H9 (cell line): ENCODE measurements at places on chromosomes 12 and 14.
A peak's percentile ranks its signal among the peaks of the same experiment; 100 is the strongest.

GRCh38 chr14:59428581-59429012, 36.6 kb downstream of the GPR135 start:
- no peak for DNase-seq

DNA sequence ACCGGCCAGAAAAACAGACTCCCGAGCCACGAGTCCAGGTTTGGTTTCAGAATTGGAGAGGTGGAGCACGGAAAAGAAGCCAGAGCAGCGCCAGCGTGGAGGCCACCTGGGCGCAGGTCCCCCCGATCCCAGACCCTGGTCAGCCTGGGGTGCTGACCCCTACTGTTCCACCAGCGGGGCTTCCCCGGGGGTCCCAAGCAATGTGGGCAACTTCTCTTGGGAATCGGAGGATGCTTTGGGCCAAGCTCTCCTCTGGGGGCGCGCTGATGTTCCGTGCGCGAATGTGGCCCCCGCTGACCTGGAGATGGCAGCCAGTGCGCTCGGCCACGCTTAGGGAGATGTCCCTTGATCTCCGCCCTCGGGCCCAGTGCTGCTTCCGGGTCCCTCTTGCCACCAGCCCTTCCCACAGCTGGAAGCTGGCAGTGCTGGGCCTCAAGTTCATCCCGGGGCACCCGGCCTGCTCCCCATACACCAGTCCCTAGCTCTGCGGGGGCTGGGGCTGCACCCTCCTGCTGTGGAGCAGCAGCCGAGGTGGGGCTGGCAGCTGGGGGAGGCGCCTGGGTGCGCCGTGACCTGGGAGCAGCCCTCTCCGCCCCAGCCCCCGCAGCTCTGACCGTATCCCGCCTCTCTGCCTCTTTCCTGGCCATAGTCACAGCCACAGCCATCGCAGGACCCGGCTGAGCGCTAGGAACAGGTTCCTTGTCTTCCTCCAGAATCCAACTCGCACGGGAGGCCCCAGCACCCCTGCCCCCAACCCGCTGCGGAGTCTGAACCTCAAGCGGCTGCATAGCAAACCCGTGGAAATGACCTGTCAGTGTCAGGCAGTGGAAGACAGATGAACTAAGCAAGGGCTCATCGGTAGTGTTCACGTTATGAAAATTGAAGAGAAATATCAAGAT, 91.2 kb downstream of the RCOR1 start:
- DNase-seq: peak; percentile 34

- DNase-seq: peak; percentile 55
Observed at GRCh38 chr14:50670196-50670865, 2.2 kb upstream of the SAV1 start.

GRCh38 chr14:102622262-102622885, 29.9 kb downstream of the RCOR1 start:
- no peak for DNase-seq

DNA sequence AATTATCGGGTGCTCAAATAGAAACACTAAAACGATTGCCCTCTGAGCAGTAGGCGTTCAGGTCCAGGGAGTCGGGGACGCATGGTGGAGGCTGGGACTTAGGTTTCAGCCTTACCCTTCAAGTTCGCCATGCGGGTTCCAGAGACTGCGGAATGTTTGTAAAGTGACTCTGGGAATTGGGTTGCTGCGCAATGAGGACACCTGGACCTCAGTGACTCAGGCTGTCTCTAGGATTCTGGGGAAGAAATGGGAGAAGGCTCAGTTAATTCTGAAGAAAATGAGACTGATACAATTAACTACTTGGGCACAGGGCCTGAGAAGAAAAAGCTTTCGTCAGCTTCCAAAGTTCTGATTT, 1.1 kb downstream of the LGALS3 start:
- DNase-seq: peak; percentile 59

DNA sequence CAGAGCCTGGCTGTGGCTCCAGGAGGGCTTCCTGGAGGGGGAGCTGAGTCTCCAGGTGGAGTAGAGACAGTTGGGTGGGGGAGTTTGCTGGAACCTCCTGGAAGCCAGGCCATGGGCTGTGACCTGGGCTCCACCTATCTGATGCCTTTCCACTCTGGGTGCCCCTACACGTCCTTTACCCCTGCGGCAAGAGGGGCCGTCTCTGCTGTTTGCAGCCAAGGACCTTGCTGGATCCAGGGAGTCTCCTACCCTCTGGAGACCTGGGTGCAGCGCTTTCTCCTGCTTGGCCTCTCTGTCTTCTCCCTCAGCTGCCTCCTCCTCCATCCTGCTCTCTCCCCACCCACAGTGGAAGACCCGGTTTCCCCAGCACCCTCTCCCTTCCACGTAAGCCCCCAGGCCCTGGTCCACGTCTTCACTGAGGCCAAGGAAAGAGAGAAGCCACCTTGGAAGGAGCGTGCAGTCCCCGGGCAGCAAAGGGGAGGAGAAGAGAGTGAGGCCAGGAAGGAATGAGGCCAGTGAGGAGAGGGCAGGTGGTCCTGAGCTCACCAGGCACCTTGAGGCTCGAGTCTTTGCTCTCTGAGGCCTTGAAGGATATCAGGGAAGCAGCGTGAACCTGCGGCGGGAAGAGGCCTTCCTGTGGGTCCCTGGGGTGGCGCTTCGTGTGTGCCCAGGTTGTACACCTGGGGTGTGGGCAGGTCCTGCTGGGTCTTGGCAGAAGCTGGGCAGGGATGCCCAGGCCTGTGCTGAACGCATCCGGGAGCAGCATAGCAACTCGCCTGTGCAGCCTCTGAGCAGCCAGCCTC, 294.3 kb upstream of the RTL1 start:
- peak; percentile 23 for DNase-seq

DNA sequence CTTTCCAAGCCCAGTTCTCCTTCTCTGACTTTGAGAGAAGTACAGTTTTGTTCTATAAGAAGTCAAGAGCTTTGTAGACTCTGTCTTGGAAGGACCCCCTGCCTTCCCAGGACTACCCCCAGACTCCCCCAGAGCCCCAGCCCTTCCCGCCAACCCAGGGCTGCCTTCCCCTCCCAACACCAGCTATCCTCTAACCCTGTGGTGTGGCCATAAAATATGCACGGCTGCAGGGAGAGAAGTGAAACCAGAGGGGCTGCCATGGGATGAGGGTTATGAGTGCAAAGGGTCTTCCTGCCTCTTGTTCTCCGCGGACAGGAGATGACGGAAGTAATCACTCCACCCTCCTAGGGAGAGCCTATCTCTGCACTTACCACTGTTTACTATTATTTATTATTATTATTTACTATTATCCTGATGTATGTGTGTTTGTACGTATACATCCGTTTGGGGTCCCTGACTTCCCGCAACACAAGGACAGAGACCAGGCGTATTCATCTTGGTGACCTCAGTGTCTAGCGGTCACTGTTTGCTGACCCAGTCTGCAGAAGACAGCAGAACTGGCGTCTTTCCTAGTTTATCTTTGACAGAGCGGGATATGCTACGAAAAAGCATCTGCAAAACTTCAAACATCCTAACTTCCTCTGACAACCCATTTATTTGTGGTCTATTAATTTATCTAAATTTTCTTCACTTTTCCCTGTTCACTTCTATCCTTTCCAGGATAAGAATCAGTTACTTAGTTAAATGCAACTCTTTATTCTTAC, 3.5 kb upstream of the SCNN1A start:
- DNase-seq: peak; percentile 26

GRCh38 chr12:128606538-128606937, 217.2 kb downstream of the SLC15A4 start:
- no peak for DNase-seq

DNA sequence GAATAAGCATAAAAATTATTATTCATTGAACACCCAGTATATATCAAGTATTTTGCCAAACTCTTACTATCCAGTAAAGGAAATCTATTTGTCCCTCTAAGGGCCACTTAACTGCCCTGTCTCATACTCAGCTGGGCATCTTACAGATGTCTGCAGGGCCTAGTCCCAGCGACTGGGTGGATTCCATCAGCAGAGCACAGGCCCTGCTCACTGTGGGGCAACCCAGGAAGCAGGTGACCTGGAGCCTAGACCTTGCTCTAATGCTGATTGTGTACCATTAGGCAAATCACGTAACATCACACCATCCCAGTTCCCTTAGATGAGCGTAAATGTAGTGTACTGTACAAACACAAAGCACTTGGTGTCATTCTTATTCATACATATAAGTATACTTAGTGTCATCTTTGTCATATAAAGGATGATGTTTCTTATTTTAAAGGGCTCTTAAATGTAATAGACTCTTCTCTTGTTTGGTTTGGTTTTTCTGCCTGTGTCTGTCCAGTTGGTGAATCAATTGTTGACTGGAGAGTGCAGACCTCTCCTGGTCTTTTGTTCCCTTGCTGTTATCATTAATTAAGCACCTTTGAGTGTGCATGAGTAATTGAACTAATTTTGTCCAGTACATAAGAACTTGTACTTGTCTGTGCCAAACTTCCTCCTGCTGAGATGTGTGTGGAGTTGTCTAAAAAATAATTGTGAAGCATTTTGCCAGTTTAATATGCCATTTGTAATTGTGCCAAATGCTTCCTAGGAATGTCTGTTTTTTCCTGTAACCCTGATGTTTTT, 49.3 kb downstream of the RAB35 start:
- DNase-seq: no peak
